Urinary bladder (tissue), 4 donors: ENCODE measurements at places on chromosomes 6 and 20. TPM values are rescaled to one million over a fixed set of nuclear protein-coding genes. Genes with fewer than 3 reads are reported as not detected.

ABT1 gene
- total RNA-seq = 12.3 TPM

STK38 gene
- total RNA-seq = 43.6 TPM

TGM3 gene
- total RNA-seq = not detected

HCRTR2 gene
- 0.16 TPM for total RNA-seq

OR2H2 gene
- not detected for total RNA-seq

KIF16B gene
- 23.6 TPM for total RNA-seq

JPH2 gene
- 40.5 TPM for total RNA-seq

PKIB gene
- total RNA-seq = 5.1 TPM

LY6G6F gene
- total RNA-seq = not detected

C20orf202 gene
- 0.21 TPM for total RNA-seq

GRCh38 chr6:129050086-129050485 lies 167.1 kb downstream of the LAMA2 start:
- DNase-seq = no peak

DNA sequence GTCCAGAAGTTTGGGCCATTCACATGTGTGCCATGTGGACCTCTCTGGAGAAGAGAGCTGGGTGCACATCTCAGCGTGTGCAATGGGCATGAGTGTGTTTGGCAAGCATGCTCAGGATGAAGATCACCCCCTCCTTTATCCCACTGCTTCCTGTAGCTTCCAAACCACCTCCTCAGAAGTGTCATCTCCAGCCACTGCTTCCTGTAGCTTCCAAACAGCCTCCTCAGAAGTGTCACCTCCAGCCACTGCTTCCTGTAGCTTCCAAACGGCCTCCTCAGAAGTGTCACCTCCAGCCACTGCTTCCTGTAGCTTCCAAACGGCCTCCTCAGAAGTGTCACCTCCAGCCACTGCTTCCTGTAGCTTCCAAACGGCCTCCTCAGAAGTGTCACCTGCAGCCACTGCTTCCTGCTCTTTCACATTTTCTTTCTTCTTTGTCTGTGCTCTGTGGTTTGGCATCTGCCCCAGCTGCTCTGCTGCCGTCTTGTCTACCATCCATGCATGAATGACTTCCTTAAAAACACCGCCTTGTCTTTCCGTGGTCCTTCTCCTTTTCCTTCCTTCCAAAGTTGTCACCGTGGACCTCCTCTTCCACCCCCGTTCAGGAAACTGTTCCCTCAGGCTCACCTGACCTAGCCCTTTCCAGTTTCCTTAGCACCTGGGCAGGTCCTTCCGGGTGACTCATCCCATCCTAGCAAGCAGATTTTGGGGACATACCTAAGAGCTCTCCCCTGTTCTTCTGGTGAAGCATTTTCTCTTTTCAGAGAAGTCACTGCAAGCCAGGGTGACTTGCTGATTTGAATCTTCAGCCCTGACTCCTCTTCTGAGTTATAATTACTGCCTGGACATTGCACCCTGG lies 43.5 kb upstream of the TIAM2 start:
- DNase-seq = no peak

DNA sequence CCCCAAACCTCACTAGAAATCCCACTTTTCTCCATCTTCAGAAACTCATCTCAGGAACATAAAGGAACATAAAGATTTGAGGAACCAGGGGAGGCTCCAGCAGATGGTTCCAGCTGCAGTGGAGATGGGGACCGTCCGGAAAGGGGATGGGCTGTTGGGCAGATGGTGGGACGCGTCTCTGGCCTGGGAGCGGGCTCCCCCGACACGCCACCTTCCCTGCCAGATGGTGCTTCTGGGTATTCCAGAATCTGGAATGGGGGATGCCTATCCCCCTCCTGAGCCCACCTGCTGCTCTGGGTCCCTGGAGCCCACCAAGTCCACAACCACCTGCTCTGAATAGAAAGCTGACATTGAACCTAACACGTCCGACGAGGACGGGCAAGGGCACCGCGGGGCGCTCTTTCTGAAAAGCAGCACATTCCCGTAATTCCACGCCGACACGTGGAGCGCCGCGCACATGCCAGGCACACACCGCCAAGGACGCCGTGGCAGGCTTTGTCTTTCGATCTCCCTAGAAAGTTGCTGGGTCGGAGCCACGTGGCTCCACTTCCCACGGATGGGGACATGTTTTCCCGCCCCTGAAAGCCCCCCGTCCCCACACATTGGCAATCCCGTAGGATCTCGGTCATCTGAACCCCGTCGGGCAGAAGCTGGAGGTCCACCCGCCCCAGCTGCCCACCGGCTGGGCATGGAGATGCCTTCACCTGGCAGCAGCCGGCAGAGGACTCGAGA lies 27.3 kb downstream of the SLC2A4RG start:
- no peak for DNase-seq

DNA sequence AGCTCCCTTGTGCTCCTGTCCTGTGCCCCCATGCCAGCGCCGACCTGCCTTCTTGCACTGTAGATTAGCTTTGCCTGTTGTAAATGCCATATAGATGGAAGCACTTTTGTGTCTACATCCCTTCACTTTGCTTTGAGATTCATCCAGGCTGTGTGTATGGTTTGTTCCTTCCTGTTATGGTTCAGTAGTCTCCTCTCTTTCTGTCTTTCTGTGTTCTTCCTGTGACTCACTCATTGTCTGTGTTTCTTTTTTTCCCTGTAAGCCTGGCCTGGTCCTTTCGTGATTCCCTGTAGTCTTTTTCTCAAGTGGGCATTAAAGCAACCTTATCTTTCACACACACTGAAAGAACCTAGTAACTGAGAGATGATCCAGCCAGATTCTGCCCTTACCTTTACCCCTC lies 66.6 kb downstream of the JARID2 start:
- no peak for DNase-seq

DNA sequence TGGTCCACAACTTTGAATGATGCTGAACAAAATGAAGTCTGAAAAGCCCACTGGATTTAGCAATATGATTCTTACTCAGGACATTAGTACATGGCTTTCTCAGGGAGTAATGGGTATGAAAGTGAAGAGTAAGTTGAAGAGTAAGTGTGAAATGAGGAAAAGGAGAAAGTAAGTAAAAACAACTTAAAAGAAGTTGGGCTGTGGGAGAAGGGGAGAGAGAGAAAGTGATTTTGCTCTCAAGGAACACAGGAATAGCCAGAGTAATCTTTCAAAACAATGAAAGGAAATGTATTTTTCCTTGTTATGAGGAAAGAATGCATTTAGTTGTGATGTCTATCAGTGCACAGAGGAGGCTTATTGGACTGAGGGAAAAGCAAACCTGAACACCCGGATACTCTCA lies 39.8 kb upstream of the NKAIN2 start:
- DNase-seq = no peak

- no peak for DNase-seq
Measured at GRCh38 chr6:142700032-142700431, 244.9 kb downstream of the HIVEP2 start.

DNA sequence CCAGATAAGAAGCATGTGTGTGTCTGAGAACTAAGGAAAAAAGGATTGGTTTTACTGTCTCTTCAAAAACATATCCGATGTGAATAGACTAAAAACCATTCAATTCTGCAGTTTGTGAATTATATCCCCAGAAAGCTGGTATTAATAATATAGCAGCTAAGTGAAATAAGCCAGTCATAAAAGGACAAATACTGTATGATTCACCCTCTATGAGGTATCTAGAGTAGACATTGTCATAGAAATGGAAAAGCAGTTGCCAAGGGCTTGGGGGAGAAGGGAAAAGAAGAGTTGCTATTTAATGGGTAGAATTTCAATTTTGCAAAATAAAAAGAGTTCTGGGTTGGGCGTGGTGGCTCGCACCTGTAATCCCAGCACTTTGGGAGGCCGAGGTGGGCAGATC lies 137.5 kb downstream of the ATXN1 start:
- DNase-seq = no peak

DNA sequence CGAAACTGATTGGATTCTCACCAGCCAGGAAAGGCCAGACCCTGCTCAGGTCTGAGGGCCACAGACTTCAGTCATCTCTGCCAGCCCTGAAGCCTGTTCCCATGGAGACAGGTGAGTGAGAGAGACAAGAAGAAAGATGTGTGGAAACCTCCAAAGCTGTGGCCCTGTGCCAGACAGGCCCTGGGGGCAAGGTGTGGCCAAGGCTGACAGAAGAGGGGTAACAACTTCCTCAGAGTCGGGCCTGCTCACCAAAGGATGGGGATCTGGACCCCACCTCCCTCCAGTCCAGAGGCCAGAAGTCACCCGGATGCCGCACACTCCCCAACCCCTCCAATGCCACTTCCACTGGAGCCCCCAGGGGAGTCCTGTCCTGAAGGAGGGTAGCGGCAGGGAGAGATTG lies 73.6 kb downstream of the MDGA1 start:
- no peak for DNase-seq

- no peak for DNase-seq
Measured at GRCh38 chr6:63936399-63936798, 300.8 kb downstream of the PHF3 start.

- DNase-seq = no peak
Measured at GRCh38 chr6:4772750-4773149, 3.5 kb upstream of the CDYL start.

DNA sequence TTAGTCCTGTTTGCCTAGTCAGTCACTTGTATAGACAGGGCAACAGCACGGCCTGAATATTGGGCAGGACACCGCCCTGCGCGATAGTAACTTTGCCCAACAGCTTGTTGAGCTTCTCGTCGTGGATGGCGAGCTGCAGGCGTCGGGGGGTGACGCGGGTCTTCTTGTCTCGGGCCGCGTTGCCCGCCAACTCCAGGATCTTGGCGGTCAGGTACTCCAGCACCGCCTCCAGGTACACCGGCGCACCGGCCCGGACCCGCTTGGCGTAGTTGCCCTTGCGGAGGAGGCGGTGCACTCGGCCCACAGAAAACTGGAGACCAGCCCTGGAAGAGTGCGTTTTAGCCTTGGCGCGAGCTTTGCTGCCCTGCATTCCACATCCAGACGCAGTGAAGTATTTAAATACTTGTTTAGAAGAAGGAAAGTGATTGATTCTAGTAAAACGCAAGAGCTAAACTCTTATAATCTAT lies 92.8 kb upstream of the BTN3A2 start:
- DNase-seq = peak; percentile 26

DNA sequence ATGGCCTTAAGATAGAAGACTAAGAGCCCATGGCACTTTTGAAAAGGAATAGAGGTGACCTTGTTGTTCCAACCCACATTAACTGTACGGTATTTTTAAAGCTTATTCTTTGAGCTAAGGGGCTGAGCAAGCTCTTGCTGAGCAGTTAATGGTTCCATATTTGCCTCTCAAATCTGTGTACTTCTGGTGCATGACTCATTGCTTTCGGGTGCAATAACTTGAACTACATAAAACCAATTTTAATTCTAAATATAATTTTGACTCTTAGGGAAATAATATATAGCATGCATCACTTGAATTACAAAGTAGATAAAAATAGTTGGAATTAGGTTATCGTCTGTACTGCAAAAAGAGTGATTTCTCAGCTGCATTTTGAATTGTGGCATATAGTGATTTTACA lies 348.1 kb upstream of the CITED2 start:
- DNase-seq = no peak

GRCh38 chr6:111724505-111724904 lies 118.8 kb upstream of the TRAF3IP2 start:
- DNase-seq = no peak

GRCh38 chr6:142925575-142926110 lies 19.3 kb downstream of the HIVEP2 start:
- no peak for DNase-seq

DNA sequence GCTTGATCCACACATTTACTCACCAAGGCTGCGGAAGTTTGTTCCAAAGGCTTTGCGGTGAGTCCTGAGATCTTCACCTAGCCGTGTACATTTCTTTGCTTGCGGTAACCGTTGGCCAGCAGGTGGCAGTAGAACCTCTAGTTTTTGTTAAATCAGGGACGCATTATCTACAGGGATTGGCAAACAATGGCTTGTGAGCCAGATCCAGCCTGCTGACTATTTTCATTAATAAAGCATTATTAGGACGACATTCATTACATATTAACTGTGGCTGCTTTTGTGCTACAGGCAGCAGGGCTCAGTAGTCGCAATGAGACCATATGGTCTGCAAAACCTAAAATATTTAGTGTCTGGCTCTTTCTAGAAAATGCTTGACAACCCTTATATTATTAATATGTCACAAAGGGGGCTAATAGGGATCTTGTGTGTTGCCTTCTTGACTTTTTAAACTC lies 174.1 kb downstream of the DOK5 start:
- DNase-seq = peak; percentile 73

DNA sequence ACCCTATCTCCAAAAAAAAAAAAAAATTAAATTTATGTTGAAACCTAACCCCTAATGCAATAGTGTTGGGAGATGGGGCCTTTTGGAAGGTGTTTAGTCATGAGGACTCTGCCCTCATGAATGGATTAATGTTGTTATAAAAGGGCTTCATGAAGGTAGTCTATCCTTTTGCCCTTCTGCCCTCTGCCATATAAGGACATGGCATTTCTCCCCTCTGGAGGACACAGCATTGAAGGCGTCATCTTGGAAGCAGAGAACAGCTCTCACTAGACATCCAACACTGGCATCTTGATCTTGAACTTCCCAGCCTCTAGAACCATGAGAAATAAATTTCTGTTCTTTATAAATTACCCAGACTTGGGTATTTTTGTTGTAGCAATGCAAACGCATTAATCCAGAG lies 35.4 kb downstream of the PDYN start:
- no peak for DNase-seq

DNA sequence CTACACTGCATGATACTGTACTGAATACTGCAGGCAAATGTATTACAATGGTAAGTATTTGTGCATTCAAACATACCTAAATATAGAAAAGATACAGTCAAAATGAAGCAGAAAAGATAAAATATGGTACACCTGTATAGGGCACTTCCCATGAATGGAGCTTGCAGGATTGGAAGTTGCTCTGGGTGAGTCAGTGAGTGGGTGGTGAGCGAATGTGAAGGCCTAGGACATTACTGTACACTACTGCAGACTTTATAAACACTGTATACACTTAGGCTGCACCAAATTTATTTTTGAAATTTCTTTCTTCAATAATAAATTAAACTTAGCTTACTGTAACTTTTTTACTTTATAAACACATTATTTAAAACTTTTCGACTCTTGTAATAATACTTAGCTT lies 213.1 kb downstream of the ATXN1 start:
- no peak for DNase-seq

DNA sequence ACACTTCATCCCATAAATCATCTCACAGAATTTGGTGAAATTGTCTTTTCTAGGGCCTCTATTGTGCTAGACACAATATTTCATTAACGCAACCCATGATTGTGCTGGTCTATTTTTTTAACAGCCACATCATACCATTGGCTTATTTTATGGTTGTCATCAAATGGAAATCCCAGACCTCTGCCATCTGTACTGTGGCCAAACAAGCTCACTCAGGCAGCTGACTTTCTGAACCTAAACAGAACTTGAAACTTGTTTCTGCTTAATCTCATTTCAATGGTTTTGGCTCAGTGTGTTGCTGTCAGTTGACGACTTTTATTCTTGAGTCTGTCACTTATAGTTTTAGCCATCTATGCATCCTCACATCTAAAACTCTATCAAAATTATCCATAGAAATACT lies 111.8 kb downstream of the HAO1 start:
- no peak for DNase-seq

- DNase-seq = no peak
Measured at GRCh38 chr6:31144296-31144969, 5.6 kb upstream of the PSORS1C2 start.

- DNase-seq = no peak
Measured at GRCh38 chr6:49806145-49806544, 19.1 kb upstream of the PGK2 start.
